ENCODE measurements at places on chromosomes 1 and 21. TPM values are rescaled to one million over a fixed set of nuclear protein-coding genes. Genes with fewer than 3 reads are reported as not detected.

CFHR3 gene
- not detected for total RNA-seq

TRIM17 gene
- 0.15 TPM for total RNA-seq

PPIAL4G gene
- not detected for total RNA-seq

OR14K1 gene
- total RNA-seq = not detected

ZNF697 gene
- total RNA-seq = 7.9 TPM

AIRE gene
- total RNA-seq = under 0.01 TPM

OR2W3 gene
- total RNA-seq = not detected

FAM72C gene
- 1.5 TPM for total RNA-seq

CEP104 gene
- 23.1 TPM for total RNA-seq

OR6K3 gene
- total RNA-seq = not detected

HEYL gene
- total RNA-seq = not detected

HORMAD1 gene
- not detected for total RNA-seq

OR6K6 gene
- not detected for total RNA-seq

BCL10 gene
- 19.5 TPM for total RNA-seq

PARS2 gene
- total RNA-seq = 3.6 TPM

KIF26B gene
- 0.87 TPM for total RNA-seq

ALX3 gene
- total RNA-seq = not detected

DCST1 gene
- total RNA-seq = not detected

ANKRD34A gene
- total RNA-seq = 0.73 TPM

OLFML3 gene
- 139 TPM for total RNA-seq

OR2AK2 gene
- not detected for total RNA-seq

CNR2 gene
- not detected for total RNA-seq

TINAGL1 gene
- 0.99 TPM for total RNA-seq

MROH7 gene
- total RNA-seq = 0.50 TPM

CD48 gene
- not detected for total RNA-seq

FLG2 gene
- total RNA-seq = not detected

TMEM167B gene
- 26.2 TPM for total RNA-seq

SPRR2A gene
- not detected for total RNA-seq

KCNK2 gene
- total RNA-seq = 5.2 TPM

SEC22B gene
- total RNA-seq = 66.5 TPM

MIS18A gene
- 3.8 TPM for total RNA-seq

ARMH1 gene
- 1.3 TPM for total RNA-seq

MMEL1 gene
- total RNA-seq = under 0.01 TPM

Data from smooth muscle cell of trachea (primary cell).